NCI-H1930 (cell line): ENCODE measurements at places on chromosomes 1 and 21.

DNA sequence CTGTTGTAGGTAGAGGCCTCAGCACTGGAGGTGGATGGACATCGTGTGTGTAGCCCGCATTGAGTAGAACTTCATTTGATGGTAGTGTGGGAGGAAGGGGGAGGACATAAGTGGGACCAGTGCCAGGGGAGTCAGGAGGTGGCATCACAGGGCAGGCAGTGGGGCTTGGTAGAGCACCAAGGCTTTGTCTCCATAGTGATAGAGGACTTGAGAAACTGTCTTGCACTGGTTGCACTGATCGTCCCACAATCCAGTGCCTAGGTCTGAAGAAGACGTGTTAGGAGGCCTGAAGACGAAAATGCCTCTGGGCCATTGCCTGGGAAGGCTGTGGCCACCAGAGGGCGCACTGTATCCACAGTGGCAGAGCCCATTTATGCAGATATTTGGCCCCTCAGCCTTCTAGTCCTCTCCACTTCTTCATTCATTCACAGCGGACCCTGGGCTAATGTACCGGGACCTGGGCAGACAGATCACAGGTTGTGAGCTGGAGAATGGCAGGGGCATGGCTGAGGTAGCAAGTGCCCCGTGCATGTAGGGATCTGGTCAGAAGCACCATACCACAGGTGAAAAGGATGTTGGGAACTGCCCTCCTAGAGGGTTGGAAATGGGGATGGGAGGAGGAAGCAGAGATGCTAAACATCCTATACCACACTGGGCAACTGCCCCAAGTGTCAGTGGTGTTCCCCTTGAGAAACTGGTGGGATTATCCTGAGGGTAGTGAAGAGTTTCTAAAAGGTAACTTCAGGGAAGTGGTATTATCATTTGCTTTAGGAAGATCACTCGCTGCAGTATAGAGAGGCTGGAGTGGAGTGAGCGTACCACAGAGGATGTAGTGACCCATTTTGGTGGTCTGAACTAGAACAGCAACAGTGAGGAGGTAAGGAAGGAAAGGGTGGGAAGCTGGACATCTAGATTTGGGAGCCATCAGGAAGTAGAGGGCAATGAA lies 95.3 kb downstream of the PIK3R3 start:
- DNase-seq, result peak; percentile 75

- DNase-seq, result no peak
Observed at GRCh38 chr1:61174060-61174795, 91.9 kb downstream of the NFIA start.

DNA sequence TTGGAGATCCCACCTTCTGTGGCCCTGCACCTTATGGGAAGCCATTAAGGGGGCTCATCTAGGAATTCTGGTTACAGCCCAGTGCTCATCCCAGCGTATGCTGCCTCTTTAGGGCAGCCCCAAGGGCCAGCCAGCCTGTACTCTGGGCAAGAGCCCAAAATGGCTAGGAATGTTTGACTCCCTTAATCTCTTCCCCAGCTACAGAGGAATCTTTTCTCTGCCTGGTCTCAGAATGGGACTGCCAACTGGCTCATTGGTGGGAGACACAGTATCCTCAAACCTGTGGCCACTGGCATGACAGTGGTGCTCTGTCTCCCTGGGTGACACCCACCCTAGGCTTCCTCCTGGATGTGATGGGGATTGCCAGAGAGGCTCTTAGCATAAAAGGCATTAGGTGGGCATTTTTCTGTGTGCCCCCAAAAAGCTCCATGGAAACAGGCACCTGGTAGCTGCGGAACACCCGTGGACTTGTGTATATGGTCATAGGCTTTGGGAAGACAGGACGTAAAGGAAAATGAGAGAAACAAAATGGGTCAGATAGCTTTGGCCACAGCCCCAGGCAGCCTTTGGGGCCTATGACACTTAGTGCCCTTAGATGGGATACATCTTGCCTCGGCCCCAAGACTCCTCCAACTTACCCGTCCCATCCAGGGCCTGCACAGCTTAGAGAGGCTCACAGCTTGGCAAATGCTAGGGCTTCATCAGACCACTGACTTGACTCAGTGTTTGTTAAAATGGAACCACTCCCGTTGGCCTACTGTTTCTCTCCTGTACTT lies 6.9 kb downstream of the TMEM81 start:
- DNase-seq, result no peak

GRCh38 chr1:183096351-183096750 lies 73.1 kb downstream of the LAMC1 start:
- no peak for DNase-seq

GRCh38 chr1:64986903-64987871 lies 20.8 kb upstream of the JAK1 start:
- no peak for DNase-seq

DNA sequence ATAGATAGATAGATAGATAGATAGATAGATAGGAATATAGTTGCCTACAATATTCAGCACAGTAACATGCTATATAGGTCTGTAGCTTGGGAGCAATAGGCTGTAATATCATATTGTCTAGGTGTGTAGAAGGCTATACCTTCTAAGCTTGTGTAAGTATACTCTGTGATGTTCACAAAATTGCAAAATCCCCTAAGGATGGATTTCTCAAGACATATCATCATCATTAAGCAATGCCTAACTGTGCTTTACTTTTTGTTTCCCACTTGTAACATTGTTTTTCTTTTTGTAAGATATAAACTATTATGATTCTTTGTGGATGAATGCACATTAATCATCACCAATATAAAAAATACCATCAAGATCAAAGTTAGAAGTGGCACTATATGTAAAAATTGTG lies 1905.6 kb downstream of the NCAM2 start:
- DNase-seq, result no peak

- DNase-seq, result no peak
Observed at GRCh38 chr1:230922620-230923019, 54.3 kb upstream of the C1orf198 start.

DNA sequence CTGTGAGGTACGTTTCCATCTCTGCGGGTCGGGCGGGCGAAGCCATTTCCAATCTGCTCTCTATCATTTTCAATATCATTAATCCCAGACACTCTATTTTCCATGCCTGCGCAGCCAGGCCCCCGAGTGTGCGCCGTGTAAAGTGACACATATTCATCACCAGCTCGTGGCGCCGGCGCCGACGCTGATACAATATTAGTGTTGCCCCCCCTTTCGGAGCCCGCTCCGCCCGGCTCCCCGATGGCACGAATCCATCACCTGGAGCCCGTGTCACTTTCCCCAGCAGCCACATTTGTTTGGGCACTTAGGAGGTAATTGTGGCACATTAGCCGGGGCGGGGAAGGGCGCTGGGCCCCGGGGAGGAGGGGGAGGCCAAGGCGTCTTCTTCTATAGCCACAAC lies 33.7 kb upstream of the DMBX1 start:
- DNase-seq, result no peak

DNA sequence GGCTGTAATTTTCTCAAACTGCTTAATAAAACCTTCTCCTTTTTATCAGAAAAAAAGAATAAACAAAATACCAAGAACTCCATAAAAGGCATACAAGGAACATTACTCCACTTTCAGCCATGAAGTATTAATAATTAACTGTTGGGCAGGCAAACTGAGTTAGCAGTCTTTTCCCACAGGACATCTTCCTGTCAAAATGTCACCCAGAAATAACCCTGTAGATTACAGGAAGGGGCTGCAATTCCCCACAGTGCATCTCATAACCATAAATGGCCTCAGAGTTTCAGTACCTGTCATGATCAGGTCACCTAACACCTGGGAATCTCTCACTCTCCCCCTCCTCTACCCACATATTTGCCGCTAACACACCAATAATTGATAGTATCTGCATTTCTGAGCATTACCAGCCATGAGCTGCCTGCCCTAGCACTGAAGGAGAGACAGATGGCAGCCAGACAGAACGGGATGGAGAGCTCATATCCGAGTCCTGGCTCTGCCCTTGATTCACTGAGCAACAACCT lies 475.0 kb downstream of the SMYD3 start:
- no peak for DNase-seq

GRCh38 chr1:77406661-77407060 lies 124.8 kb downstream of the AK5 start:
- DNase-seq, result no peak
